Right lung (tissue), 10 donors: ENCODE measurements at places on chromosomes 3 and 15. TPM values are rescaled to one million over a fixed set of nuclear protein-coding genes. Genes with fewer than 3 reads are reported as not detected.

DNA sequence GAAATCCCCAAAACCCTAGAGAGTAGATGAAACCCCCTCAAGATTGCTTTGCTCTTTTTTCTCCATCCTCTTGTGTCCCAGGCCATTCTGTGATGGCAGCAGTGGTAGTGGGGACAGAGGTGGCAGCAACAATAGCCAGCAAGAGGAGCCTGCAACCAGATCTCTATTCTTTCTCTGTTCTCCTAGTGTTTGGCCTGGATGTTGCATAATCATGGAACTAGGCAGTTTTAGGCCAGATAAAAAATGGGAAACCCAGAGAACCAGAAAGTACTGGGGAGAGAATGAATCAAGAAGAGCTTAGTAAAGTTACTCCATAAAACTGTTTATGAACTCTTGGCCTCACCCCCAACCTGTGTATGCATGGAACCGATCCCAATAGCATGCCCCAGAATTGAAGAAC is 52.3 kb downstream of the CTNNB1 start:
- DNase-seq = no peak

DNA sequence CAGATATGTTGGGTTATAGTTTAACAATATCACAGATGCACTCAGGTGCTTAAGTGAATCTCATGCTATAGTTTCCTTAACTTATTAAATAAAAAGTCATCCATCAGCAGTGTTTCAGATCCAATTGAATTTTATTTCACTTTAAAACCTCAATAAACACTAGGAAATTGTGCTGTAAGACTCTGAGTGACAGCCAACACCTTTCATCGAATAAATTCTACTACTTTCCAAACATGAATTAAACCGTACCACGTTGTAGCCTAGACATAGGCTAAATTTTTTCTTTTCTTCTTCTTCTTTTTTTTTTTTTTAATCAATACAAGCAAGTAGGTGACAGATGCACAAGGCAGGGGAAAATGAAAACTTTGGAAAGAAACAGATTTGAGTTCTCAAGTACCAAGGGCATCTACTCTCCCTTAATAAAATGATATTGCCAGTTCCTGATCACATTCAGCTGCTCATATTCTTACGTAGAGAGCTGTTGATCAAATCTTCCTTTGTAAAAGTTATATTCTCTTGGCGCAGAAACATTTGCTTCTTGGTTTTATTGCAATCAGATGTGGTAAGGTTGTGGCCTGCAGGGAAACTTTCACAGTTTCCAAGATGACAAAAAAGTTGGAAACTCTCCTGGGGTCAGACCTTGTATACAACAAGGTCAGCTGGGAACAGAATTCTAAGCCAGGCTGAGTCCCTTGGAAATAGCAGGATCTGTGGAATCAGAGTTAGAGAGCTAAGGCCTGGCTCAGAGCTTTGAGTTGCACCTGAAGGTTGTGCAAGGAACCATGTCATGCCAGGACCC is 147.7 kb downstream of the CD47 start:
- no peak for DNase-seq

GRCh38 chr3:107884028-107884427 is 206.8 kb downstream of the CD47 start:
- DNase-seq = no peak

The SLC28A1 gene
- polyA plus RNA-seq = 0.10 TPM

DNA sequence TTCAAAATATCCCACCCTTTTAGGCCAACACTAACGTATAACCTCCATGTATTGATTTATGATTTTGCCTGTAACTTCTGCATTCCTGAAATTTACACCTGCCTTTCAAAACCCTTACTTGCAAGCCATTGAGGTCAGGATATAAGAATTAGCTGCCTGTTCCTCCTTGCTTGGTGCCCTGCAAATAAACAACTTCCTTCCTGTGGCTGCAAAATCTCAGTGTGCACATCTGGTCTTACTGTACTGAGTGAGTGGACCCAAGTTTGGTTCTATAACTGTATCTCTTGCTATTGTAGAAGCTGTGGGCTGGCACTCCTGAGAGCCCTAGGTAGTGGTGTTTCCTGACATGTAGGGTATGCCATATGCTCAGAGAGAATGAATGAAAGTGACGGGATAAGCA is 191.1 kb upstream of the RASGRP1 start:
- no peak for DNase-seq

The ATP1B3 gene
- 113 TPM for polyA plus RNA-seq

The MUC20 gene
- polyA plus RNA-seq = 20.4 TPM

The SLC30A4 gene
- polyA plus RNA-seq = 7.7 TPM

GRCh38 chr3:70090322-70090913 is 90.9 kb downstream of the SAMMSON start:
- no peak for DNase-seq

DNA sequence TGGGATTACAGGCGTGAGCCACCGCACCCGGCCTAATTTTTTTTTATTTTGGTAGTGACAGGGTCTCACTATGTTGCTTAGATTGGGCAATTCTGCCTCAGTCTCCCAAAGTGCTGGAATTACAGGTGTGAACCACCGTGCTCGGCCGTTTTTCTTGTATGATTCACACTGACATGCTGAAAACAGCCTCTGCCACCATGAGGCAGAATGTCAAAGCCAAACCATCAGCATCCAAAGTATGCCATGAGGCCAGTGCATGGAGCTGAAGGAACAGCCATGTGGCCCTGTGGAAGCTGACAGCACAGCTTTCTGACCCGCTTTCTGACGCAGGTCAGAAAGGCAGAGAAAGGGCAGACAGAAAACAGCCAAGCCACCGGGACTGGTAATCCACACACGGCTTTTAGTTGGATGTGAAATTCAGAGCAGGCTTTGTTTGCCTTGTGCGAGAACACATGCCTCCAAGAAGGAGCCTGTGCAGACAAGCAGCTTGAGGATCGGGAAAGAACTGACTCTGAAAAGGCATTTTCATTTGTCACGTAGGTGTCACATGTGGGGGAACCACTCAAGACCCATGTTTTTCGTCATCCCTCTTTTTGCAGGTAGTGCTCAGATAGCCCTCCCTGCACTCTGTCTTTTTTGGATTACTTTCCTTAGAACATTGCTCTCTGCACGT is 25.1 kb downstream of the XYLB start:
- no peak for DNase-seq

GRCh38 chr3:156373095-156373494 is 181.8 kb downstream of the SSR3 start:
- no peak for DNase-seq
